ENCODE measurements at places on chromosomes 3 and 15.
A peak's percentile ranks its signal among the peaks of the same experiment; 100 is the strongest.

GRCh38 chr15:78642331-78642730 lies 1.3 kb upstream of the CHRNB4 start:
- DNase-seq: no peak

DNA sequence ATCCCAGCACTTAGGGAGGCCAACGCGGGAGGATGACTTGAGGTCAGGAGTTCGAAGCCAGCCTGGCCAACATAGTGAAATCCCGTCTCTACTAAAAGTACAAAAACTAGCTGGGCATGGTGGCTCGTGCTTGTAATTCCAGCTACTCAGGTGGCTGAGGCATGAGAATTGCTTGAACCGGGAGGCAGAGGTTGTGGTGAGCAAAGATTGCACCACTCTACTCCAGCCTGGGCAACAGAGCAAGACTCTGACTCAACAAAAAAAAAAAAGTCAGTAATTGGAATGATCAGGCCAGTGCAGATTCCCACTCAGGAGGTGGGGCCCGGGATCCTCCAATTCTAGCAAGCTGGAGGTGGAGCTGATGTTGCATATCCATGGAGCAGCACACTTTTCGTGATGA lies 5.6 kb downstream of the CFAP92 start:
- DNase-seq: no peak

- no peak for DNase-seq
Measured at GRCh38 chr3:38157595-38157994, 7.7 kb upstream of the OXSR1 start.

- no peak for DNase-seq
Measured at GRCh38 chr3:135007607-135008006, 212.5 kb downstream of the EPHB1 start.

GRCh38 chr3:8212794-8213193 lies 288.8 kb upstream of the LMCD1 start:
- no peak for DNase-seq

DNA sequence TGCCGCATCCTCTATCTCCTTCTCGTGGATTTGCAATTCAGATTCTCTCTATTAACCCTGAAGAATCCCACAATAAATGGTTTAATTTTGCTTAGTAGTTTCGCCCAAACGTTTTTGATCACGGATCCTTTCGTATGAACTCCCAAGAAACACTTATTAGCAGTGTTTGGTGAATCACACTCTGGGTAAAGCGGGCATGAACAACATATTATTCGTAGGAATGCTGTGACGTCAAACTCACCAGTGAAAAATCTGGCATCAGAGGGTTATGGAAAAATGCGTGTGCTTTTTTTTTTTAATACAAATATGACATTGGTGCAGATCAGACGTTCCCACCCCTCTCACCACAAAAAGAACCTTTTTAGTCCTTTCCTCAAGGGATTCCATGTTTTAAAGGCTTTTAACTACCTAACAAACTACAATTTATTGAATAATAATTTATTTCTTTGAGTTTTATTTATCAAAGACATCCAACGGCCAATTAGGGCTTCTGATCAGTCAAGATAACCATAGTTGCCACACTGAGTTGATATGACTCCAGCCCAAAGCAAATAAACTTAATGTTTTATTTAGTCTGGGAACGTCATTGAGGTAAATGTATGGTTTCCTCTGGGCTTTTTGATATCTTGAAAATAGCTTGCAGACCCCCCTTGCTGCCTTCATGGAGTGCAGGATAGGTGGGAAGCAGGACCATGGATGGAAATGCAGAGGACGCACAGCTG lies 45.5 kb upstream of the CGNL1 start:
- no peak for DNase-seq

DNA sequence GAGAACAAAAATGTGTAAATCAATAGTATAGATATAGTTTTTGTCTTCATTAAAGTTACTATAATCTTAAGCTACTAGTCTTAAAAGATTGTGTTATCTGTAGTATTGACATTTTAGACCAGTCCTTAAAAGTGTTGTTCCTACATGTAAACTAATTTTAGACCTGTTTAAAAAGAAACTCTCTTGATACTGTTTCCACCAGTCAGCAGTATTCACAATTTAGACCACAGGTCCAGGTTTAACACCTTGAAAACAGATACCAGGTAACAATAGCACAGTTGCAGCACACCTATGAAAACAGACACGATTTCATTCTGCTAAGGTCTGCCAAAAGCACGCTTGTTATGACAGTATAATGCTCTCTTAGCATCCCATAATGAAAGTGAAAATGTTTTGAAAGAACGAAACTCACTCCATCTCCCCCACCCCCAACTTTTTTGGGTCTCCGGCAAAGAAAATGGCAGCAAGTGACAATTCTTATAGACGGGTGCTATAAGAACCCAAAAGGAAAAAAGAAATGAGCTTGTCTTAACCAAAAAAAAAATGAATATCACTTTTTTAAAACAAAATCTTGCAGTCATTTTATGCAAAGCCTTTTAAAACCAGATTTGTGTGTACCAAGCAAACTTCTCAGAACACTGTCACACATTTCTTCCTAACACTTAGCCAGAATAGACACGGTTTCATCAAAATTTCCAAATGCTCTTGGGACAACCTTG lies 1.6 kb downstream of the EIF4E3 start:
- peak; percentile 71 for DNase-seq

DNA sequence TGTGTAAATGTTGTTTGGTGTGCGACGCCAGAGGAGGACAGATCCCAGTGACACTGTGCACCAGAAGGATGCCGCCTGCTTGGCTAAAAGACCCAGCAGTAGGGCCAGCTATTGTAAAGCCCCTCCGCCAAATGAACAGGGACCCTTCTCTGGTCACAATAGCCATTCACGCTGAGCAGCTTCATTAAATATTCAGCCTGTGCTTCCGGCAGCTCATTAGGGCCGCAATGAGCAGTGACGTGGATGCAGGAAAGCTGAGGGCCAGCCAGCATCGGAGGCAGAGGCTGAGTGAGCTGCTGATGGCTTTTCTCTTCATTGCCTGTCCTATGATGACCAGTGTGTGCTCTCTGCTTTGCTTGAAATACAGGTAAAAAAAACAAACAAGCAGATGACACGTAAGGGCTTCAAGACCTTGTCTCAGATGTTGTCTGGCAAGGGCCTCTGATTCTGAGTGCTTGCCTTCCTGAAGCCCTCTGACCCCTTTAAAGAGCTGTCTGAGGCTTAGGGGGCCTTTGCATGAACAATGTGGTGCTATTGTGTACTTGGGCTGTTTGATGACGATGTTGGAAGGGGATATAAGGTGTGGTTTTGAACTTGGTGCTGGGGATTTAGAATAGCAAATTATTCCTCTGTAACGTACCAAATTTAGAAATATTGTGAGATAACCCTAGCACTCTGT lies 130.4 kb downstream of the FEZF2 start:
- DNase-seq: no peak

- DNase-seq: no peak
Measured at GRCh38 chr3:85846940-85847339, 888.2 kb downstream of the CADM2 start.

DNA sequence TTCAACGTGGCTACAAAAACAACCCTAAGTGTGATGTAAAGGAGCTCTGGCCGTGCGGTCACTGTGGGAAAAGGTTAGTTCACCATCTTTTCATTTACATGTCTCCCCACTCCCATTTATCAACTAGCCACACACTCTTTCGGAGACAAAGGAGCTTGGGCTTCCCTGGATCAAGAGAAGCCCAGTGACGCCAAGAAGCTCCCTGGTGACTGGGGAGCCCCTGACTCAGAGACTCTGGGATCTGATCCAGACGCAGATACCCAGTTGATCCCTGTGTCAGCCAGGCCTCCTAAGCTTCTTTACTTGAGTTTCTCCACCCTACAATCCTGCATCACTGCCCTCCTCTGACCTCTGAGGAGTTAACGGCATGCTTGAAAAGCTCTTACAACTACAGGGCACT lies 43.9 kb downstream of the HEG1 start:
- DNase-seq: no peak

DNA sequence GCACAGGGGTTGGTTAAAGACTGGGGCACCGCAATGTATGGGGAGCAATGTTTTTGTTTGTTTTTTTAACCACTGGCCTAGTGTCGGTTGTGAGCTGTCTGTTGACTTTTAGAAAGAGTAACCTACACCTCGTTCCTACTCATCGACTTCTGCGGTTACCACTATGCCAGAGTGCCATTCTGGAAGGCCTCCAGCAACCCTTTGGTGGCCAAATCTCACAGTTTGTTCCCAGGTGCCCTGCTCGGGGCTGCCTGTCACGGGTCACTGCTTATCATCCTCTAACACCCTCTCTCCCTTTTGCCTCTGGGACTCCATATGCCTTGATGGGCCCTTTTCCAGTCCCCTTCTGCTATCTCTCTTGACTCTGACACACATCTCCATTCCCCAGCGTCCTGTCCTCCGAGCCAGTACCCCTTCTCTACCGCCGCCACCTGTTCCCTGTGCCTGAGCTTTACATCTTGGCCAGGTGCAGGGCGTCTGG lies 290.4 kb upstream of the C2CD4B start:
- no peak for DNase-seq

Data from CD4-positive, alpha-beta T cell treated with Interleukin-2 at 100 ng/mL for 4 hours (primary cell).